ENCODE measurements at places on chromosomes 16 and 17.

GRCh38 chr17:39057701-39058206 lies 90.6 kb upstream of the FBXO47 start:
- DNase-seq: no peak

DNA sequence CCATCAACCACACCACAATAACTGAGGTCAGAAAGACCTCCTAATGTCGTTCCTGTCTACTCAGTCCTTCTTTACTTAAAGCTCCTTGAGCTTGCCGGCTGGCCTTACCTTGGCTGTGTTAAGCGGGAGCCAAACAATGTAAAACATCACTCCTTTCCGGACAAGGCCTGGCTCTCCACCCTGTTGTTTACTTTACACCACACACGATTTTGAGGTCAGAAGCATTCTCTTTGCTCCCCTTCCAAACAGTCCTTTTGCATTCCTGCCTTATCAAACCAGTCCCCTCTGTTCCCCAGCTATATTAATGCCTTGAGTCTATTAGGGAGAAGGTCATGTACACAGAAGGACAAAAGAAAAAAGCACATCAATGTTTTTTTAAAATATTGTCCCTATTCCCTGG lies 19.3 kb upstream of the SHISA6 start:
- no peak for DNase-seq

DNA sequence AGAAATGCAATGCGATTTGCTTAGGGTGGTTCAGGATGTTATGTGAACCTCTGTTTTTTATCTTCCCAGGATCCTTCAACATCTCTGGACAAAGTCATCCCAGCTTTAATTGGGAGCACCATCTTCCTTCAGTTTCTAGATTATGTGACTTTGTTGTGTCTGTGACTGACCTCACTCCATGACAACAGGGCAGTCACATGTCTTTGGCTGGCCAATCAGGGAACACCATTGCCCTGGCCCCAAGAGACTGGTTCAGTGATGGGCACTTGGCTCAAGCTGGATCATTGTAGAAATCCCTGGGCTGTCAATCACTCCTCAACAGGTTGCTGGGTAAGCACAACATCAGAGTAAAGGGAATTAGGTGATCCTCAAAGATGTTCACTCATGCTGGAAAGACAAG lies 499.7 kb downstream of the XYLT1 start:
- no peak for DNase-seq

- DNase-seq: no peak
These were observed 1245.8 kb downstream of the CDH11 start for GRCh38 chr16:63876103-63876502.

- no peak for DNase-seq
These were observed 20.2 kb upstream of the C1QL1 start for GRCh38 chr17:44988044-44988942.

DNA sequence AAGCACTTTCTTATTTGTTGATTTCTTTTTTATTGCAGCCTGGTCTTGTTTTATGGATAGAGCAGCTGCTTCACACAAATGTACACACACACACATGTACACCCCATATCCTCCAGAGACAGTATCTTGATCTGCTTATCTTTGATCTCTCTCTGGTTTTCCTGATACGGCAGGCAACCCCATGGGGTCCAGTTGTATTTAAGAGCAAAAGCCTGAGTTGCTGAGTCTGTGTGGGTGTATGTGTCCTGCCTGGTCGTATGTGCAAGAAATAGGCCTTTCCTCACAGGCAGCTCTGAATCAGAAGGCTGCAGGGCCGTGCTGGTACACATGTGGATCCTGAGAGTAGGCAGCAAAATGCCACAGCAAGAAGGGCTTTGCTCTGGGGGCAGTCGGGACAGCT lies 14.6 kb upstream of the LGALS9 start:
- no peak for DNase-seq

DNA sequence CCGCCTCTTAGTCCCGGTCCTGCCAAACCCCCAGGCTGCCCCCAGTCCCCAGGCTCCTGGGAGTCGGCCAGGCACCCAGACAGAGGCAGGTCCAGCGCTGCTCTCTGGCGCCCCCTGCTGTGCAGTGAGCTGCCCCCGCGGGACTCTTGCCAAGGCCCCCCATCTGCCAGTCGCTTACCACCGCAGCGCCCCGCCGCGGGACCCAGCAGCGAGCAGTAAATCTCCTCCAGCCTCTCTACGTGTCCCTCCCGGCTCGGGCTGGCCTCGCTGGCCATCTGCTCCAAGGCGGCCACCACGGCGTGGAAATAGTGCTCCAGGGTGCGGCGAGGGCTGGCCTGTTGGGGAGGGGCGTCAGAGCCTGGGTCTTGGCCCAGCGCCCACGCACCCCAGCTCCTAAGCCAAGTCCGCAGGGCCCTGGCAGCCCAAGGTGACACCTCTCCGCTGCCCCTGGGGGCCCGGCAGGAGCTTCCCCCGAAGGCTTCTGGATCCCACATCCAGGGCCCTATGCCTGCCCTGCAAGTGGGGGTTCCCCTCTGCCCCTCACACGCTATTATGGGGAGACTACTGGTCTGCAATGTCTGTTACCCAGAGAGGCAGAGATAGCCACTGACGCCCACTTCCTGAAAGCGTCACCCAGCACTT lies 33.7 kb upstream of the MFSD6L start:
- DNase-seq: no peak

- DNase-seq: no peak
These were observed 21.8 kb downstream of the KLHL36 start for GRCh38 chr16:84670063-84670462.

GRCh38 chr17:57758654-57759053 lies 13.6 kb upstream of the CCDC182 start:
- no peak for DNase-seq

DNA sequence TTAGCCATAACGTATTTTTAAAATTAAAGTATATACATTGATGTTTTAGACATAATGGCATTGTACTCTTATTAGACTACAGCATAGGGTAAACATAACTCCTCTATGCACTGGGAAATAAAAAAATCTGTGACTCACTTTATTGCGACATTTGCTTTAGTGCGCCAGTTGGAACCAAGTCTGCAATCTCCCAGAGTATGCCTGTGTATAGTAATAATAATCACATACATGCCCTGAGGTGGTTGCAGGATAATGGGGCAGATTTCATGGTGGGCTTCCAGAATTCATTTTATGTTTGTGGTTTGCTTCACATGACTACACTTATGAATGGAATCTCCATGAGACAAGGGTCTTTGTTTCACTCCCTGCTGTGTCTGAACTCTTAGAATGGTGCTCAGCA lies 66.9 kb upstream of the N4BP1 start:
- DNase-seq: no peak

DNA sequence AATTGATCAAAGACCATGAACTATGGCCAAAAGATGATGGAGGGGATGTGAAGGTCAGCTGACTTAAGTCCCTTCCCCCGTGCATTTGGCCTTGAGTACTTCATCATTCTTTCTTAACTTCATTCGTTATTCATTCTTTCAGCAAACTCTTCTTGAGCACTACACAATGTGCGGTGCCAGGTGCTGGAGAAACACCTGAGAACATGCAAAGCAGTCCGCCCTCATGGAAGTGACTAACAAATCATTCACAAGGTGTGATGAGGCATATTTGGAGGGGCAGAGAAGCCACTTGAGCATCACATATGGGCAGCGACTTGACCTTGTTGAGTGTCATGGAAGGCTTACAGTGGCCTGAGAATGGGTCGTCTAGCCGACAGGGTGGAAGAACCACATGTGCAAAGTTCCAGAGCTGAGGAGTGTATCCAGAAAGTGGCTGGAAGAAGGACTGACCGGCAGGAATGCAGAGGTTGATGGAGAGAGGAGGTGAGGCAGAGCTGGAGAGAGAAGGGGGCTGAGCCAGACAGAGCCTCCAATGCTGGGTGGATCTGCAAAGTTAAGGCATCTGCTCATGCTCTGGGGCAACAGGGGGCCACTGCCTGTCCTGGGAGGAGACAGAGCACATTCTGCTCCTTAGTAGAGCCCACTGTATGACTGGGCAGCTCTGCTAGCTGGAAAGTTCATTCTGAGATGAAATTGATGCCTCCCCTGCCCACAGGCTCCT lies 25.1 kb upstream of the EIF1 start:
- no peak for DNase-seq

- peak; percentile 77 for DNase-seq
These were observed 1.3 kb downstream of the C16orf86 start for GRCh38 chr16:67667817-67668494.

- no peak for DNase-seq
These were observed 5.9 kb upstream of the SLC16A5 start for GRCh38 chr17:75081611-75082540.

- no peak for DNase-seq
These were observed 181.6 kb downstream of the DNAH9 start for GRCh38 chr17:11779892-11780291.

DNA sequence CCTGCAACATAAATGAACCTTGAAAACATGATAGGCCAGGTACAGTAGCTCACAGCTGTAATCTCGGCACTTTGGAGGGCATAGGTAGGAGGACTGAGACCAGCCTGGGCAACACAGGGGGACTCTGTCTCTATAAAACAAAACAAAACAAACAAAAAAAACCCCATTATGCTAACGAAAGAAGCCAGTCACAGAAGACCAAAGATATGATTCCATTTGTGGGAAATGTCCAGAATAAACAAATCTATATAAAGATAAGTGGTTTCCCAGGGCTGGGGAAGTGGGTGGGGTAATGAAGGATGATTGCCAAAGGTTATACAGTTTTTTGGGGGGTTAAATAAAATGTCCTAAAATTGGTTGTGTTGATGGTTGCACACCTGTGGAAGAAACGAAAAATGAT lies 36.5 kb upstream of the SIAH1 start:
- DNase-seq: no peak

GRCh38 chr17:31092475-31093064 lies 2.2 kb upstream of the NF1 start:
- DNase-seq: no peak

DNA sequence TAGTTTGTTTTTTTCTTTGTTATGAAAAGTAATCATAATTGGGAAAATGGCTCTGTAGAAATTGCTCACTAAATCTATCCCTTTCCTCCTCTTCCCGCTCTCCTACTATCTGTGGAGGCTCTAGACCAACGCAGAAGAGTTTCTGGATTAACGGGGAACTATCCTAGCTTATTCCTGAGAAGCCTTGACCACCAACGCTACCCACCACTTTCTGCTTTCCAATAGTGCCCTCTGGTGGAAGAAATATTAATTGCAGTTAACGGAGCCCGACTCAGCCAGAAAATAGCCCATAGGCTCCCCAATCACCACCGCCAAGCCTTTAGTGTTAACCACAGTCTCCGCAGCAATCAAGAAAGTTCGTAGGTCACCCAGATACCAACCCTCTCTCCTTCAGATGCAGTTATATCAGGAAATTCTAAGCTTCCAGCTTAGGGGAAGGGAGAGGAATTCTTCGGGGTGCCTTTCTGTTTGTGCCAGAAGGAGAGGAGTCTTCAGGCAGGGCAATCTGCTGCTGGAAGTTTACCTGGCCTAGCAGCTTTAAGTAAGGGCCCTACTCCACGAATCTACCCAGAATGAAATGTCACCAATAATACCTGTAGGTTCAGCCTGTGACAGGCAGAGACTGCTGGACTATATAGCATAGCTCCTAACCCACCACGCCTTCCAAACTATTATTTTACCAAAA lies 23.0 kb upstream of the NSRP1 start:
- DNase-seq: peak; percentile 50

- no peak for DNase-seq
These were observed 22.9 kb upstream of the C16orf87 start for GRCh38 chr16:46853713-46854443.

Data from glomerular endothelial cell (primary cell).